ENCODE measurements at places on chromosomes 4 and X. TPM values are rescaled to one million over a fixed set of nuclear protein-coding genes. Genes with fewer than 3 reads are reported as not detected.
A peak's percentile ranks its signal among the peaks of the same experiment; 100 is the strongest.

GABRG1 gene
- total RNA-seq, result not detected

ARMCX6 gene
- total RNA-seq, result 70.1 TPM

C1QTNF7 gene
- not detected for total RNA-seq

RNF128 gene
- total RNA-seq, result not detected

ZFP92 gene
- total RNA-seq, result 1.7 TPM

PRR32 gene
- total RNA-seq, result not detected

CXorf49 gene
- not detected for total RNA-seq

SSX4B gene
- total RNA-seq, result not detected

MAGEA2 gene
- total RNA-seq, result not detected

DNA sequence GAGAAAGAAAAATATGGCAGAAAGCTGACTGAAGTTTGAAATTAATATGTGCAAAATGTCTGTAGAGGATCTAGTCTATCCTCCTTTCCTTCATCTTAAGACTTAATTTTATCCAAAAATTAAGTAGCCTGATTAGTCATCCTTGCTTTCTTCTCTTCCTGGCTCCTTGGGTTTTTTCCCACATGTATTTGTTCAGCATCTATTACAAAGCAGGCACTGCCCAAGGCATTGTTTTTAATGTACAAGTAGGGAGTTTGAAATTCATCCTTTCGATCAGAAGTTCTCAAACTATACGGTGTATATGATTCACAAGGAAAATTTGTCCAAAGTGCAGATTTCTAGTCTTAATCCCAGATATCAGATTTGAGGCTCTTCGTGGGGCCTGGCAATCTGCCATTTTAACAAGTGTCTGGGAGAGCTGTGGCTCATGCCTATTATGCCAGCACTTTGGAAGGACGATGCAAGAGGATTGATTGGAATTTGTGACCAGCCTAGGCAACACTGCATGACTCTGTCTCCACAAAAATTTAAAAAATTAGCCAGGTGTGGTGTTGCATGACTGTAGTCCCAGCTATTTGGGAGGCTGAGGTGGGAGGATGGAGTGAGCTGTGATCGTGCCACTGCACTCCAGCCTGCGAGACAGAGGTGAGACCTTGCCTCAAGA, 19.4 kb upstream of the YTHDC1 start:
- no peaks in the 10 kb centered on the region for H3K36me3 ChIP-seq
- no peaks in the 10 kb centered on the region for H3K27me3 ChIP-seq
- no peak overlapping the region for H3K4me3 ChIP-seq
- H3K4me1 ChIP-seq, result no peaks in the 10 kb centered on the region
- no peak overlapping the region for H3K27ac ChIP-seq

GRCh38 chr4:165541851-165542459, 163.1 kb downstream of the CPE start:
- no peaks in the 10 kb centered on the region for H3K36me3 ChIP-seq
- H3K27me3 ChIP-seq, result no peaks in the 10 kb centered on the region
- no peak overlapping the region for H3K27ac ChIP-seq
- no peaks in the 10 kb centered on the region for H3K4me1 ChIP-seq
- H3K4me3 ChIP-seq, result no peak overlapping the region

DNA sequence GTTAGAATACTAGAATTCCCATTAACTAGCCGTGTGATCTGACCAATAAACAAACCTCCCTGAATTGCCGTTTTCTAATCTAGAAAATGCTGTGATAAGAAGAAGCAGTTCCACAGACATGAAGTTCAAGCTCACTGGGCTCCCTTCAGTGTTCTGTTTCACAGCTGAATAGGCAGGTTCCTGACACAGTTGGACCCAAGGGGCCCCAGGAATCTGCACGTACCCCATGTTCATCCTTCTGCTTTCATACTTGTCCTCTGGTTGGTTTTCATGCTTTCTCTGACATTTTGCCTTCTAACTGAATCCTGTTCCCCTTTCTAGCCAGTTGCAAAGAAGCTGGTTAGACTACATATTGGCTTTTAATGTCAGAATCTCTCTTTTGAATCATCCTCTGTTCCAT, 374.1 kb upstream of the MAD2L1 start:
- no peaks in the 10 kb centered on the region for H3K27me3 ChIP-seq
- H3K36me3 ChIP-seq, result no peaks in the 10 kb centered on the region
- H3K4me1 ChIP-seq, result no peaks in the 10 kb centered on the region
- DNase-seq, result no peak
- no peak overlapping the region for H3K4me3 ChIP-seq

GRCh38 chr4:126213996-126214395, 899.2 kb downstream of the FAT4 start:
- H3K4me3 ChIP-seq, result no peak overlapping the region
- H3K27me3 ChIP-seq, result no peaks in the 10 kb centered on the region
- no peak for DNase-seq
- H3K4me1 ChIP-seq, result no peaks in the 10 kb centered on the region
- H3K27ac ChIP-seq, result no peak overlapping the region

GRCh38 chr4:123477711-123478209, 81.2 kb downstream of the SPRY1 start:
- H3K27me3 ChIP-seq, result no peaks in the 10 kb centered on the region
- no peaks in the 10 kb centered on the region for H3K4me1 ChIP-seq

DNA sequence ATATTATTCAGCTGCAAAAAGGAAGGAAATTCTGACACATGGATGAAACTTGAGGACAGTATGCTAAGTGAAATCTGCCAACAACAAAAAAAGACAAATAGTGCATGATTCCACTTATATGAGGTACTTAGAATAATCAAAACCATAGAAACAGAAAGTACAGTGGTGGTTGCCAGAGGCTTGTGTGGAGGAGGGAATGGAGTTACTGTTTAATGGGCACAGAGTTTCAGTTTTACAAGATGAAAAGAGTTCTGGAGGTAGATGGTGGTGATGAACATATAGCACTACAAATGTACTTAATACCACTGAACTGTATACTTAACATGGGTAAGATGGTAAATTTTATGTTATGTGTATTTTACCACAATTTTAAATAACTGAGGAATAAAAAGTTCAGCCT, 212.0 kb upstream of the KLF3 start:
- H3K27ac ChIP-seq, result no peak overlapping the region
- H3K36me3 ChIP-seq, result no peaks in the 10 kb centered on the region
- no peaks in the 10 kb centered on the region for H3K27me3 ChIP-seq

DNA sequence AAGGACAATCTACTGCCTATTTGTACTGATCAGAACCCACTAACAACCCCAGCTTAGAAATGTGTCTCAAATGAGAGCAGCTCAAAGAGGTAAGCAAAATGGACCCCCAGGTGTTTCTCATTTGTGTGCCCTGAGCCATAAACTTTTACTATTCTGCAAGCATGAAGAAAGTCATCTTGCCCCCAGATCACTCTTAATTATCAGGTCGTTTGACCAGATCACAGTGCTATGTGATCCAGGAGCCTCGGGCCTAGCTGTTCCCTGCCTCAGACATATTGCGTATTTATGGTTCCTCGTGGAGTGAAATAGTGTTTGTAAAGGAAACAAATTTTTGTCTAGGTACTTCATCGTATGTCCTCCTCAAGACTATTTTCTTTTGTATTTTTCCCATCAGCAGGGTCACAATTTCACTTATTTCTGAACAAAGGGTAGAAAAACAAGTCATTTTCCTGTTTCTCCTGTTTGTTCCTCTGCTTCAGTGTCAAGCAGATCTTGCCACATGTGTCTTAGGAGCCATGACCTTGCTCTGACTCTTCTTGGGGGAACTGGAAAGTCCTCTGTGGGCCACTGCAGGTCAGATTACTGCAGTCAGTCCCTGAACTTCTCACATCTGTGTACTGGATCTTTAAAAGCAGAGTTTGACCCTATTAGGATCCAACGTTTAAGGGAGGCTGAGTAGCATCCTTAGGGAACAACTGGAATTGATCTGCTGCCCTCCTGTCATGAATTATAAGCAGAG, 194.9 kb downstream of the PALLD start:
- H3K27ac ChIP-seq, result no peak overlapping the region
- no peak overlapping the region for H3K4me3 ChIP-seq
- no peak for DNase-seq
- no peaks in the 10 kb centered on the region for H3K36me3 ChIP-seq

GRCh38 chr4:39706334-39706733, 8.4 kb downstream of the UBE2K start:
- H3K27ac ChIP-seq, result no peak overlapping the region
- H3K27me3 ChIP-seq, result no peaks in the 10 kb centered on the region
- DNase-seq, result no peak
- H3K4me1 ChIP-seq, result peaks cover 19% of the 10 kb centered on the region
- peaks cover 5% of the 10 kb centered on the region for H3K36me3 ChIP-seq

DNA sequence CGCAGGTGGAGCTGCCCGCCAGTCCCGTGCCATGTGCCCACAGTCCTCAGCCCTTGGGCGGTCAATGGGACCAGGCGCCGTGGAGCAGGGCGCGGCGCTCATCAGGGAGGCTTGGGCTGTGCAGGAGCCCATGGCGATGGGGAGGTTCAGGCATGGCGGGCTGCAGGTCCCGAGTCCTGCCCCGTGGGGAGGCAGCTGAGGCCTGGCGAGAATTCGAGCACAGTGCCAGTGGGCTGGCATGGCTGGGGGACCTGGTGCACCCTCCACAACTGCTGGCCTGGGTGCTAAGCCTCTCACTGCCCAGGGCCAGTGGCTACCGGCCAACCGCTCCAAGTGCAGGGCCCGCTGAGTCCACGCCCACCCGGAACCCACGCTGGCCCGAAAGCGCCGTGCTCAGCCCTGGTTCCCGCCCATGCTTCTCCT, 646.5 kb downstream of the GABRG1 start:
- H3K4me1 ChIP-seq, result no peaks in the 10 kb centered on the region
- no peaks in the 10 kb centered on the region for H3K36me3 ChIP-seq
- H3K27me3 ChIP-seq, result no peaks in the 10 kb centered on the region

- H3K27ac ChIP-seq, result no peak overlapping the region
- DNase-seq, result no peak
These were observed 249.7 kb upstream of the TET2 start for GRCh38 chr4:104896660-104897645.

- no peaks in the 10 kb centered on the region for H3K4me1 ChIP-seq
- DNase-seq, result no peak
- H3K4me3 ChIP-seq, result no peak overlapping the region
- no peaks in the 10 kb centered on the region for H3K27me3 ChIP-seq
- no peaks in the 10 kb centered on the region for H3K36me3 ChIP-seq
- H3K27ac ChIP-seq, result no peak overlapping the region
These were observed 680.9 kb upstream of the ATOH1 start for GRCh38 chr4:93147524-93148212.

DNA sequence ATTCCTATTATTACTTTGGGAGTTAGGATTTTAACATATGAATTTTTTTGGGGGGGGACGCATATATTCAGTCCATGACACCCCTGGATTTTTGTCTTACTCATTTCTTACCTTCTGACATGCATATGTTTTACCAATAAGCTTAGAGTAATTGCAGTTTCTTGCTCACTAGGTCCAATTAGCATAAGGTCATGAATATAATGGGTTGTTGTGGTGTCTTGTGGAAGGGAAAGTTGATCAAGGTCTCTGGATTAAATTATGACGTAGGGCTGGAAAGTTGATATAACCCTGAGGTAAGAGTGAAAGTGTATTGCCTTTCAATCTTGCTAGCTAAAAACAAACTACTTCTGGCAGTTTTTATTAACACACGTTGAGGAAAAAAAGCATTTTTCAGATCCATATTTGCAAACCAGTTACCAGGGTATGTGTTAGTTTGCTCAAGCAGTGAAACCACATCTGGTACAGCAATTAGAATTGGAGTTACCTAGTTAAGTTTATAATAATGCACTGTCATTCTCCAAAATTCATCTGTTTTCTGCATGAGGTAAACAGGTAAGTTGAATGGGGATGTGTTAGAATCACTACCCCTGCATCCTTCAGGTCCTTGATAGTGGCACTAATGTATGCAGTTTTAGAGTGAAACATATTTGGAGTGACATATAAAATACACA, 32.0 kb downstream of the STIM2 start:
- no peak overlapping the region for H3K4me3 ChIP-seq
- H3K27ac ChIP-seq, result no peak overlapping the region
- no peaks in the 10 kb centered on the region for H3K36me3 ChIP-seq

DNA sequence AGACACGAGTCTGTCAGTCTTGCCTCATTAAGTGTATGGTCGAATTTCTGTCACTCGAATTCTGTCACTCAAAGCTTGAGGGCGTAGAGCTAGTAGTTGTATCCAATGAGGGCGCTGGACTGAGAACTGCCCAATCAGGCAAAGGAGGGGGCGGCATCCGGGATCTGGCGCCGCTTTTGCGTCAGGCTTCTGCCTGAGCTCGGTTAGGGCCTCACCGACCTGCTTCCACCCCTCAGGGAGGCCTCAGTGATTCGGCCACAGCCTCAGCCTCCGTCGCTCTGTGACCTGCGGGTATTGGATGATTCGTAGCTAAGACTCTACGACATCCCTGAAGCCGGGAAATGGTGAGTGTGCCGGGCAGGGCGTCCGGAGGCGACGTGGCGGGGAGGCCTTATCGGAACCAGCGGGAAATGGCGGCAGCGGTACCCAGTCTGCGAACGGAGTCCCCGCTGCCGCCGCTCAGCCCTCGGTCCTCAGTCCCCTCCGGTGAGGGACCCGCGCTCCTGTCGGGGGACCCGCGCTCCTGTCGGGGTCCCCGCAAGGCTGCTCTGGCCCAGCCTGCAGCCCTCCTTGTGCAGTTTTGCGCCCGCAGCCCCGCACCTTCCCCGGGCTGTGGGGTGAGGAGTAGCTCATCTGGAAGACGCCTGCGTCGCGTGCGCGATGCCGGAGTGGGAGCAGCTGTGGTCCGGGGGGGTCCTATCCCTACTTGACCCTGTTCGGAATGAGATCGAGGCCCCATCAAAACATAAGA, 88.3 kb downstream of the ZNF718 start:
- H3K4me1 ChIP-seq, result peaks cover 20% of the 10 kb centered on the region
- H3K27ac ChIP-seq, result no peak overlapping the region
- no peaks in the 10 kb centered on the region for H3K36me3 ChIP-seq
- no peaks in the 10 kb centered on the region for H3K27me3 ChIP-seq

DNA sequence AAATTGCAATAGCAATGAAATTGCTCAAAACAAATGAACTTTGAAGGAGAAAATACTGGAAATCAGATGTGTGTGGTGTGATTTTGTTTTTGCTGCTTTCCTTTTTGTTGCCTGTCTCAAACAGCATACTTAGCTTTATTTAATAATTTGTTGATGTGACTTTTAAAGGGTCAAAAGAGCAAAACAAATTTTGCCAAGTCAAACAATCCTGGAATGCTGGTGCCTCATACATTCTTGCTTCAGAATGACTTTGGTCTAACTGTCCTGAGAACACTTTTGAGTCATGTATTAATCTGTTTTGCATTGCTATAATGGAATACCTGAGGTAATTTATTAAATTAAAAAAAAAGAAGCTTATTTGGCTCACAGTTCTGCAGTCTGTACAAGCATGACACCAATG, 3.4 kb downstream of the PF4V1 start:
- H3K4me3 ChIP-seq, result no peak overlapping the region
- no peak for DNase-seq
- H3K36me3 ChIP-seq, result no peaks in the 10 kb centered on the region
- H3K4me1 ChIP-seq, result no peaks in the 10 kb centered on the region

DNA sequence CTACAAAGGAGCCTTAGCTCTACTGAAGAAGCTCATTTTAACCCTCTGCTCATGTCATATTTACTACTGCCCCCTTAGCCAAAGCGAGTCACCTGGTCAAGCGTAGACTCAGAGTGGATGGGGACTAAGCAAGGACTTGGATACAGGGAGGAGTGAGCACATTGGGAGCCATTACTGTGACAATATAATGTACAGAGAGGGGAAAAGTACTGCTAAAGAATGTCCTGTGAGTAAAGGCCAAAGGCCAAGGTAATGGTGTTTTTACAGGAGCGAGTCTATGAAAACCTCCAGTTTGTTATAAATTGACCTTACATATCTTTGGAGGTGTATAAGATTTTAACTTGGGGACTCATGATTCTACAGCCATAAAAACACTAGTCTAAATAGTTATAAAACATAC, 10.6 kb upstream of the GK start:
- H3K27me3 ChIP-seq, result no peaks in the 10 kb centered on the region
- no peak overlapping the region for H3K4me3 ChIP-seq
- no peaks in the 10 kb centered on the region for H3K36me3 ChIP-seq
- no peak overlapping the region for H3K27ac ChIP-seq

GRCh38 chr4:40750461-40751258, 905 bp downstream of the NSUN7 start:
- H3K27ac ChIP-seq, result no peak overlapping the region
- H3K27me3 ChIP-seq, result peaks cover 16% of the 10 kb centered on the region
- no peak for DNase-seq
- no peaks in the 10 kb centered on the region for H3K4me1 ChIP-seq
- H3K4me3 ChIP-seq, result peak overlapping the region; percentile 27

All from CD8-positive, alpha-beta memory T cell (primary cell).